ENCODE measurements at places on chromosomes 7 and 10.

DNA sequence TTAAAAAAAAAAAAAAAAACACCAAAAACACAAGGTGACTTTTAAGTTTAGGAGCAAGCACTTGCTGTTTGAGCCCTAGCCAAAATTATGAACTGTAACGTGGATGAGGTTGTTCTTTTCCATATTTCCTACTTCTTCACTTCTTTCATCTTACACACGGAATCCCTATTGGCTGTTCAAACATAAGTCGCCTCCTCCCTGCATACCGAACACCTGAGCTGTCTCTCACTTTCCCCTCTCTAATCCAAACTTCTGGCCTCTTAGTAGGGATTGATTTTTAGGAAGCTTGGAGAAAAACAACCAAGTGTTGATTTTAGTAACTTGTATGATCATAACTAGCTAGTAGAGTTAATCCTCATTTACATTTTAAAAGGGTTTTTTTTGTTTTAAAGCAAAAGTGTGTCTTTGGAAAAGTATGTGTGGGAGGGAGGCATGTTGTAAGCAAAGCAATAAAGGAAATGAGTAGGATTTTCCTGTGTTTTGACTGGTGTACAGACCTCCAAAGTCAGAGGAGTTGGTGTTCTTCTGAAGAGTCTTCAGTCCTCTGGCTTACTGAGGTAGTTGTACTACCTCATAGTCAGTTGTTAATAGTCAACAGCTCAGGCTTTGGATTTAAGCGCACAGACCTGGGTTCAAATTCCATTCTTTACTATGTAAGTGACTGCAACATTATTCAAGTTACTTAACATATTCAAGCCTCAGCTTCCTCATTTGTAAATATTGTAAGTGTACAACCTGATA lies 39.3 kb downstream of the RABGEF1 start:
- no peak for DNase-seq

DNA sequence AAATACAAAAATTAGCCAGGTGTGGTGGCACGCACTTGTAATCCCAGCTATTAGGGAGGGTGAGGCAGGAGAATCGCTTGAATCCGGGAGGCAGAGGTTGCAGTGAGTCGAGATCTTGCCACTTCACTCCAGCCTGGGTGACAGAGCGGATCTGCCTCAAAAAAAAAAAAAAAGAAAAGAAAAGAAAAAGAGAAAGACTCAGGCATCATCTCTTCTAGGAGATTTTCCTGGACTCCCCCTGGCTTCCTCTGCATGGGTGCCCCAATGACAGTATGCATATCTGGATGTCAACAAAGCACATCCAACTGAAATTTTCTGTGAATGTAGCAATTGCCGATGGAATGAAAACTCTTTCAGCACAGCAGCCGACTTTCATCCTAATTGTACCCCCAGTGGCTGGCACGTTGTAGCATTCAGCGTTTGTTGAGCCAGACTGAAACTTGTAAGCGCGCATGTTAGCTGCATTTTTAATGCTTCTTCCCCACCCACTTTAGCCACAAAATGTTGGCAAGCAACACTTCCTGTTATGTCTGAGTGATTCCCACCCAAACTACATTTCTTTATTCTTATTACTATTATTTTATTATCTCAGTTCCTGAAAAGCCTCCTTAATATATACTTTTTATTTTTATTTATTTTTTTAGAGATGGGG lies 70.2 kb downstream of the PRTFDC1 start:
- DNase-seq = no peak

DNA sequence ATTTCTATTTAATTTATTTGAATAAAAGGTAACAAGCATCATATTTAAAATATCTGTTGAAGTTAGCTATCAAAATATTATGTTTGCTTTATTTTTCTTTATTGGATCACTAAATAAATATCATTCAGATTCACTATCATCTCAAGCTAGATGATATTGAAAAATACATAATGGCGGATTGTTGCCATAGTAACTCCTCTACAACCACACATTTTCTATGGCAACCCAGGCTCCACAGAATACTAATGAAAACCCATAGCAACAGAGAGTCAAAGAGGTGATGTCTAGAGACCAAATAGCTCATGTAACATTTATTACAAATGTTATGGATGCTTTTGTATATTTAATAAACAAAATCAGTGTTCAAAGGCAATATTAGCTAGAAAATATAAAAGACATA lies 148.9 kb upstream of the CDK1 start:
- no peak for DNase-seq

GRCh38 chr10:123227706-123228105 lies 73.5 kb downstream of the BUB3 start:
- no peak for DNase-seq

DNA sequence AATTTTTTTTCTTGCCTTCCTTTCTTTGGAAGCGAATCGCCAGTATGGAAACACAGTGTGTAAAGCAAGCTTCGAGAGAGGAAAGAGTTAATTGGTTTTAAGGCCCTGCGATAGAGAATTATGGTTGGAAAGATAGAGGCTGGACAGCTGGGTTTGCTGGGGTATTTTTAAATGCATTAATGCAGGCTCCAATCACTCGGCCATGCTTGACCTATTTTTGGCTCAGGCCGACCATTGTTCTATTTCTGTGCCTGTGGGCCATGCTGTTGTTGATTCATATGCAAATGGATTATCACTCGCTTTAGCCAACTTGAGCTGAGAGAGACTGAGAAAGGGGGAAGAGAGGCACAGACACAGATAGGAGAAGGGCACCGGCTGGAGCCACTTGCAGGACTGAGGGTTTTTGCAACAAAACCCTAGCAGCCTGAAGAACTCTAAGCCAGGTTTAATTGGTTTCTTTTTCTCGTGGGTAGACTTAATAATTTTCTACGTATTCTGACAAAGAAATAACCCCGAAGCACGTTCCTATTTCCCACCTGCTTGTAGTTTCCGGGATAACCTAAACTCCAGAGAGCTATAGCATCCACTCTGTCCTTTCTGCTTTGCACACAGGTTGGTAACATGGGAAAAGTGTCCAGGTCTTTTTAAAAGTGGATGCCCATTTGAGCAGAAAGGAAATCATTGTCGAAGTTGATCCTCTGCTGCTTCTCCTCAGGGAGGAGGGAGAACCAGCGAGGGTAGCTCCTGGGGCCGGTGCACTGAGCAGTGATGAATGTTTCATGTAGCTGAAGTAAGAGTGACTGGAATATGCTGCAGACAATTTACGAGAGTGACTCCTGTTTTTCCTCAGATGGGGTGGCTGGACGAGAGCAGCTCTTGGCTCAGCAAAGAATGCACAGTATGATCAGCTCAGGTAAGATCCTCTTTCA lies at the start of gene HDAC9:
TSS of gene HDAC9 (plus strand) at position 338 of the 929 bp plus-strand sequence. CDS start at position 892, 554 bp downstream.
- DNase-seq = no peak

- DNase-seq = no peak
Observed at GRCh38 chr7:159329818-159330378, 185.2 kb upstream of the VIPR2 start.

GRCh38 chr10:26093229-26093628 lies 123.3 kb upstream of the GAD2 start:
- no peak for DNase-seq

All from erythroblast (primary cell).